Activated T-helper 2 cell treated with anti-CD3 and anti-CD28 coated beads, Interferon-gamma antibody, Interleukin-2, Interleukin-4, amounts not matched to agents 10 μg/mL and 5 μg/mL and 100 μg/mL, durations not matched to agents 14 hours and 24 hours and 36 hours (primary cell): ENCODE measurements at places on chromosomes 5 and 9. TPM values are rescaled to one million over a fixed set of nuclear protein-coding genes. Genes with fewer than 3 reads are reported as not detected.

RAB3C gene
- total RNA-seq: not detected in 2 replicates

UGT3A2 gene
- not detected in 2 replicates for total RNA-seq

SNX24 gene
- 1.3 and 1.7 TPM in 2 replicates for total RNA-seq

OXCT1 gene
- 118 and 123 TPM in 2 replicates for total RNA-seq

OLFML2A gene
- 0.11 TPM in 1 of 2 replicates, not detected in the other for total RNA-seq

NIPAL4 gene
- total RNA-seq: 1.9 and 2.1 TPM in 2 replicates

EQTN gene
- not detected in 2 replicates for total RNA-seq

DNA sequence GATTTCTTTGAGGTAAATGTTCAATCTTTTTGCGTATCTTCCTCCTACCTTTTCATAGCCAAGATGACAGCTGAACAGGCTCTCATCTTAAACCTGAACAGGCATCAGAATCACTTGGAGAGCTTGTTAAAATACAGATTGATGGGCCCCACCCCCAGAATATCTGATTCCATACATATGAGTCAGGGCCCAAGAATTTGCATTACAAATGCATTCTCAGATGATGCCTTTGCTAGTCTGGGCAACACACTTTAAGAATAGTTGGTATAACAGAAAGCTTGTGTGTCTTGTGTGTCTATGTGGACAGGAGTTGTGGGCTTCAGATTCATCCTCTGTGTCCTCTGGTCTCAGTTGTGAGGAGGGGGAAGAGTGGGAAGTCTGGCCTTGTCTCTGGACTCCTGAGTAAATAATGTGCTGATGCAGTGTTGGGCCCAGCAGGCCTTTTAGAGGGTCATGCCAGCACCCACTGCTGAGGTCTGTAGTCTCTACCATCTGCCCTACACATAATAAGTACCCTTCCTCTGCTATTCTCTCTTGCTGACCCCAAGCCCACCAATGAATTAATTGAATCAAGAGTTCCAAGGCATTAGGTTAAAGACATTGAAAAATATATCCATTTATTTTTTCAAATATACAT, 43.1 kb downstream of the PTCD2 start:
- DNase-seq: no peak

DNA sequence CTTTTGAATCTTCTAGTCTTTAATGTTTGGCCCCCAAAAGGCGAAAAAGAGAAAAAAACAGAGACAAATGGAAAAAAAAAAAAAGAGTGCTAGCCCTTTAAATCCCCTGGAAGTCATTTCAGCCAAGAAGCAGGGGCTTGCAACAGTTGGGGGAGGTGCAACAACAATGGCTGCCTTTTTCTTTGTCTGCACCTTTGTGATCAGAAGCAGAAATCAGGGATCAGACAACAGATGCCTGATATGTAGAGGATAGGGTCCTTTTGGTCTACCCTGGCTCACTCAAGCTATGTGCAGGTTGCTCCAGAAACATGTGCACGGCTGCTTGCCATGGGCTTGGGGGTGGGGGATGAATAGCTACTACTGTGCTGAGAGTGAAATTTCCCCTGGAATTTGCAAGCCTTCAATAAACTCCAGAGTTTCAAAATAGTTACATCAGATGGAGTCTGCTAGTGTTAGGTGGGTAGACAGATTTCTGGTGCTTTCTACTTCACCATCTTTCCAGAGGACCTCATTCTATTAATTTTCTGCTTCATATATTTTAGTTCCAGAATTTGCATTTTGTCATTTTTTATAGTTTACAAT, 150.9 kb downstream of the FGF18 start:
- DNase-seq: no peak

- no peak for DNase-seq
Observed at GRCh38 chr9:83670381-83670780, 37.4 kb downstream of the UBQLN1 start.

GRCh38 chr9:28956116-28956880, 1383.0 kb upstream of the C9orf72 start:
- no peak for DNase-seq

- DNase-seq: no peak
Observed at GRCh38 chr9:137575716-137576411, 2.9 kb downstream of the DPH7 start.

DNA sequence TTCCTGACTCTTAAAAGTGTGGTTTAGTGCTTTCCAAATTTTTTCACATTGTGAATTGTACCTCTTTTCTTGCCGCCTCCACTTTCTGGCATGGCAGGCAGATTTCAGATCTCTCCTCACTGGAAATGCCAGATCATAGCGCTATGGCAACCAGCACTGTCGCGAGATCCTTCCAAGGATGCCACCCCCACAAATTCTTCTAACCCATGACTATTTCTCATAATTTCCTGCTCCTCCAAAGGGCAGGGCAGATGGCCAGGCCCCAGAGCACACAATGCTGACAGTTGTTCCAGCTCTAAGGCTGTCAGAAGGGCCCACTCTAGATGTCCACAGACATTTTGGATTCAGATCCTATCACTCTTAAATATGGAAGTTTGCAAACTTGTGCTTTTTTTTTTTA, 446.2 kb upstream of the RIOK2 start:
- no peak for DNase-seq

DNA sequence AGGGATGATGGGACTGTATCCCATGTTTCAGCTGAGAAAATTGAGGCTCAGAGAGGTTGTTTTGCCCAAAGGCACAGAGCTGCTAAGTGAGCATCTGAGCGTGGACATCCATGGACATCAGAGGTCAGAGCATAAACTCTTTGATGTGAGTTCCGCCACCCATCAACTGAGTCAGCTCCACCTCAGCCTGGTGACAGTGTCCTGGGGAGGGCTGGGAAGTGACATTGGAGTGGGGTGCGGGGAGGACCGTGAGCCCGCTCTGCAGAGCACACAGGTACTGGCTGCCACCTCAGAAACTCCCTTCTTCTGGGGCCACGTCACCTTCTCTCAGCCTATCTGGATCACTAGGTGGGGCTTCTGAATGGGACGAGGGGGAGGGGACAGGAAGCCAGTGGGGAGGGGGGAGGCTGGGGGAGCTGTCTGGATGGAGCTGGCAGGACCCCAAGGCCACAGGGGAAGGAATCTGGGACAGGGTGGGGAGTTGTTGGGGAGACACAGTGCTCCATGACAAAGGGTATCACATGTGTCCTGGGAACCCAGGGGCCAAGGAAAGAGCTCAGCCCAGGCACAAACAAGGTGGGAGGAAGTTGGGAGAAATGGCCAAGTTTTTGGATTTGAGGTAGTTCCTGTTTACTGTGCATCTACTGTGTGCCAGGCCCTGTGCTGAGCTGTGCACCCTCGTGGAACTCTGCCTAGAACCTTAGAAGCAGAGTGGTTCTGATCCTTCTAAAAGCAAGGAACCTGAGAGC, 2.5 kb downstream of the LAMC3 start:
- no peak for DNase-seq

- DNase-seq: no peak
Observed at GRCh38 chr5:169831331-169831730, 149.0 kb downstream of the INSYN2B start.

- DNase-seq: no peak
Observed at GRCh38 chr5:153224651-153225050, 265.8 kb upstream of the GRIA1 start.

DNA sequence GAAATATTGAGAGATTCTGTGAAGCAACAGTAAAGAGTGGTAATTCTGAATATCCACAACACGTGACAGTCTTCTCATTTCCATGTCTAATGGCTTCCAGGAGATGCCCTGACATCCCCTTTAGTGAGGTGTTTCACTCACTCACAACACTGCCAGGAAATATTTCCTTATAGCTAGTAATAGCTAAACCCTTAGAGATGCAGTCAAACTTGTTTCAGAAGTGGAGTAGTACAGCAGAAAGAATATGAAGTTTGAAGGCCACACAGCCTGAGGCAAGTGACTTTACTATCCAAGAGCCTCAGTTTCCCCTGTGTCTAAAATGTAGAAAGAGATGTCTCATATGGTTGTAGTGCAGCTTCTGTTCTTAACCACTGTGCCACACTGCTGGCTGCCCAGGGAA, 139.2 kb downstream of the CDK5RAP2 start:
- DNase-seq: no peak
